ENCODE measurements at places on chromosomes 1 and 21.

DNA sequence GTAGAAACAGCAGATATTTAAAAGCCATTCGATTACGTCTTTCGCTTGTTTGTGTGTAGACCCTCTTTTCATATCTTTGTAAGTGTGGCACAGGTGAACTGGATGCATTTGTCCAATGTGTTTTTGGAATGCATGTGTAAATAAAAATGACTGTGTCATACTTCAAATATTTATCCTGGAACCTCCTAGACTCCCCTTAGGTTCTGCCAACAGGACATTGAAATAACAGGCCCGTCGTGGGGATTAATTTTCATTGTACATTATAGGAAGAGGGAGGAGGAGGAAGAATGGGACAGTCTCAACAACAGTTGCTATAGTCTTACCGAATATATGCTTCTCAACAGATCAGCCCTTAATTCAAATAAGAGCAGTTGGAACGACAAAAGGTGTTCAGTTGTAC lies 95.8 kb downstream of the PRKAB2 start:
- no peak for DNase-seq

GRCh38 chr1:168227620-168228019 lies 1.8 kb downstream of the SFT2D2 start:
- no peak for DNase-seq

- DNase-seq: no peak
These were observed 149.7 kb downstream of the LYPLAL1 start for GRCh38 chr1:219323426-219323825.

DNA sequence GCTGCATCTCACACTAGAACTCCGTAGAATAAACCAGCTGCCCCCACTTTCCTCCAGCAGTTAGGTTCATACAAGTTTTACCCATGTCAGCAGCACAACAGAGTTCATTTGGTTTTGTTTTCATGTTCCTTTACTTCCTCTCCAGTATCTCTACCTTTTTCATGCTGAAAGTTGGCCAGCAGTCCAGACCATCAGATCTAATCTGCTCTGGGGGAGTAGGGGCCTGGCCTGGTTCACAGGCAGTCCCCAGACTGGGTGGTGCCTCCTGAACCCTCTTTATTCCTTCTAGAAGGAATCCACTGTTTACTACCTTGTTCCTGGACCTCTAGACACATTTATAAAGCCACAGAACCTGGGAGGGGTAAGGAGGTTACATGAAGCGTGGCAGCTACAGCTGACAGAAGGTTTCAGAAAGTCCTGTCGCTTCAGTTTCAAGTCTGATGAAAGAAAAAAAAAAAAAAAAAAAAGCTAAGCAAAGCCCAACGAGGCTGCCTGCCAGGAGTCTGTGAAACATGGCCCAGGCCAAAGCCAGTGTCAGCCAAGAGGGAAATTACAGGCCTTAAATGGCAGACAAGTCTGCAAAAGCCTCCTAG lies 184.6 kb upstream of the JUN start:
- no peak for DNase-seq

- DNase-seq: no peak
These were observed 426.3 kb downstream of the AGBL4 start for GRCh38 chr1:49597436-49597835.

DNA sequence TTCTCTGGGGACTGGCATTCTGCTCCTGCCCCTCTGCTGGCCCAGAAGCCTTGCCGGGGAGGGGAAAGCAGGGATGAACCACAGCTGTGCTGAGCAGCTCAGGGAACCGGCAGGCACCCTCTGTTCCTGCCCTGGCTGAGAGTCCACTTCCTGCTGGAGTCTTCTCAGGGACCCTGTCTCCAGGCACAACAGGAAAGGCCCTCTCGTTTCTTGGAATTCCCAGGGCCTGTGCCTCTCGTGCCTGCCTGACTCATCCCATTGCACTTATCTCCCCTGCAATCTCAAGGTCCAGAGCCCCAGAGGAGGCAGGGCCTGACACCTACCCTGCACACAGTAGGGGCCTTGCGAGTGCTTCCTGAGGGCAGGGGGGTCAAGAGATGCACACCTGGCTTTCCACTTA lies 1.1 kb upstream of the EDN2 start:
- no peak for DNase-seq

DNA sequence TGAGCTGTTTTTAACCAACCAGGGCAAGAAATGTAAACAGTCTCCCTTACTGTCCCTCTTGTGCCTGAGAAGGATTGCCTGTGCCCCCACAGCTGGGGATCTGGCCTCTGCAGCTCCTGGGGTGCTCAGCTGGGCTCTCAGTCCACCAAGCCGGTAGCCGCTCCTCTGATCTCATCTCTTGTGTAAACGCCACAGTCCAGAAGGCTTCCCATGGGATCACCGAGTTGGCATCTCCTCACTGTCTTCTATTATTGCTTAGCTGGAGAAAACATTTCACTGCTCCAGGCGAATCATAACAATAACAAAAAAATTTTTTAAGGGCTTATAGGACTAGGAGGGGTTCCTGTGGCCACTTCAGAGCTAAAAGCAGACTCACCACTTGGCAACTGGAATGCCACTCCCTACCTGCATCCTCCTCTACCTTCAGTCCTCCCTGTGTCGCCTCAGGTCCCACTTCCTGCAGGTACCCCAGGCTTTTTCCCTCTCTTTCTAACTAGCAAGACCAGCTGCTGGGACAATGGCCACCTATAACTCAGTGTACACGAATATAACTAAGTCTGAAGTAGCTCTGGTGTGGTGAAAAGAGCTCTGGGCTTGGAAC lies 75.8 kb downstream of the ATP1A1 start:
- no peak for DNase-seq

DNA sequence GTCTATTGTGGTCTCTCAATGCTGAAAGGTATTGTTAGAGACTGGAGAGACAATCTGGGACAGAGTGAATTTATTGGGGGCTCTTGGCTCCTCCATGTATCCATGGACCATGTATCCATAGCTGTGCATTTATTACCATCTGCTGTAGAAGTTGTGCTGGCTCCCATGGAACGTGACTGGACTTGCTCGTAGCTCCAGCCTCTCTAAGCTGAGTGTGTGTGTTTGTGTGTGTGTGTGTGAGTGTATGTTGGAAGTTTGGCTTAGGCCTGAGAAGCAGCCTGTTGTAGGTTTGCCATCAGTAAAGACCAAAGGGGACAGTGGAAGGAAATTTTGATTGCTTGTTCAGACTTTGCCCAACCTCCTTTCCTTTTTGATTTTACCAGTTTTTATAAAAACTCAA lies 105.7 kb upstream of the USP24 start:
- no peak for DNase-seq

- DNase-seq: no peak
These were observed 272.5 kb upstream of the LRRC7 start for GRCh38 chr1:69295265-69295664.

DNA sequence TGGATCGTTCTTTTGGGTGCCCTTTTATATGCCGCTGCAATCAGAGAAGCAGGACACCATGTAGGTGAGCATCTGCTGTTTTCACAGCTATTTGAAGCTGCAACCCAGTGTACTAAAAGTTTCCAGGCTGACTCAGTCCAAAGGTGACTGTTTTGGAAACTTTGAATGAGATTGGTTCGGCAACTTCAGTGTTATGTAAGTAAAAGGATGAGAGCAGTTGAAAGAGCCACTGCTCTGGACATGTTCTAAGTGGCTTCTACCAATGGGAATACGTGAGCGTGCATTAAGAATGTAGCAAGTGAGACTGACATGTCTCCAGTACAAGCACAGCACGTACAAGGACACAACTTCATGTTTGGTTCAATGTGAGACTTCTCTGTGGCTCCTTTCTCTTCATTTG lies 55.6 kb downstream of the DDR2 start:
- no peak for DNase-seq

DNA sequence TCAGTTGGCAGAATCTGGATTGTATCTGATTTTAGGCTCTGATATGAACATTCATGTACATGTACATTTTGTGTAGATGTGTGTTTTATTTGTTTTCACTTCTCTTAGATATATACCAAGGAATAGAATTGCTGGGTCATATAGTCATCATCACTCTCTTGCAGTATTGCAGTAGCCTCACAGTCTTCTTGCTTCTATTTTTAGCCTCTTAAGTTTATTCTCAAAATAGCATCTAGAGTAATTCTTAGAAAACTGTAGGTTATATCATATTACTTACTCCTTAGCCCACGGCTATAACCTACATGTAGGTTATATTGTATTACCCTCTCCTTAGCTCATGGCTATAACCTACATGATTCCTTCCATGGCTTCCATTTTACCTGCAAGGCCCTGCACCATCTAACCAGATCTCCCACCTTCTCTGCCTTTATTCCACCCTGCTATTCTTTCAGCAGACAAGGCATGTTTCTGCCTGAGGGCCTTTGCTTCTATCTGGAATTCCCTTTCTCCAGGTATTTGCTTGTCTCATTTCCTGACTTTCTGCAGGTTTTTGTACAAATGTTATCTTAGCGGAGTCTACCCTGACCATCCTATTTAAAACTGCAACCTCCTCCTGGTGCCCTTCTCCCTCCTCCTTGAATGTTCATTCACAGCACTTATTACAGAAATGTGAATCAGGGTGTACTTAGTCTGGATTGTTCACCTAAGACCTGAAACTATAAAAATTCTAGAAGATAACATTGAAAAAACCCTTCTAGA lies 109.0 kb upstream of the ETV3 start:
- DNase-seq: no peak

GRCh38 chr1:208639382-208639781 lies 395.2 kb upstream of the PLXNA2 start:
- no peak for DNase-seq

GRCh38 chr21:45306832-45307571 lies 19.3 kb upstream of the POFUT2 start:
- DNase-seq: no peak

DNA sequence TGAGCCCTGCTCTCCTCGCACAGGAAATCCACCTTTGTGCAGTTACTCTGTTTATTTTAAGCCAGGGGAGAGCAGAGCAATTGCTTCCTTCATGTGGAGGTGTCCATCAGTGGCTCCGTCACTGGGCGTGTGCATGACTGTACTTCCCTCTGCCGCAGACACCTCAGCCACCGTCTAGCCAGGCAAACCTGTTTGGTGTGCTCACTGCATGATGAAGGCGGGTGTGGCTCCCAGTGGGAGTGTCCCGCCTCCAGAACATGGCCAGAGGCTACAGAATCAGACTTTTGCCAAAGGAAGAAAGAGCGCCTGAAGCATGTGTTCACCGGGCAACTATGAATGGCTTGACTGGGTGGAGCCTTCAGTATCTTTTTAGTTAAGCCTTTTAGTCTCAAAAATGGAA lies 26.1 kb upstream of the LAMC2 start:
- no peak for DNase-seq

- no peak for DNase-seq
These were observed 6.5 kb upstream of the MATN1 start for GRCh38 chr1:30729901-30730300.

- DNase-seq: no peak
These were observed 491.0 kb downstream of the MATN1 start for GRCh38 chr1:30232288-30232899.

- DNase-seq: no peak
These were observed 28.5 kb downstream of the RASSF5 start for GRCh38 chr1:206535853-206536188.

DNA sequence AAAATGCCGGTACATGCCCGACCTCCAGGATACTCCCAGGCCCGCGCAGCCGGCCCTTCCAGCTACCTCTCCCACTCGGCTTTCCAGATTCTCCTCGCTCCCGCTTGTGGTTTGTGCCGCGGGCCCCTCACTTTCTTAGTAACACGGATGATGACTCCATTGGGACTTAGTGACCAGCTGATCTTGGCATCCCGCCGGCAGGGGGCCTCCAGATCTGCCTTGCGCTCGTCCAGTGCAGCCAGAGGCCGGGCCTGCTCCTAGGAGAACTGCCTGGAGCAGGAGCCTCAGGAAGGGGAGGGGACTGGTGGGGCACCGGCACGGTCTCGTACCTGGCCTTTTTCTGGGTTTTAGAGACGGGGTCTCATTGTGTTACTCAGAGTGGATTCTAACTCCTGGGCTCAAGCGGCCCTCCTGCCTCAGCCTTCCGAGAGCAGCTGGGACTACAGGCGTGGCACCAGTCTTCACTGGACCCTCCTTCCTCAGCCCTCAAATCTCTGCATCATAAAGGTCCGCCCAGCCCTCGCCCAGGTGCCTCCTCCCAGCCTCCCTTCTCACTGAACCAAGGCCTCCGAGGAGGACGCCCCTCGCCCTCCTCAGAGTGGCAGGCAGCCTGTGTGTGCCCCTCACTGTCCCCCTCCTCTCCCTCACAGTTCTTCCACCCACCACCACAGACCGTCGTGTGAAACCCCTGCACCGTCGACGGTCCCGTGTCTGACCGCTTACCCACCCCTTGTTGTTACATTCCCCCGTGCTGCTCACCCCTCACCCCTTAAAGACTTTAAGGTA lies 78.6 kb downstream of the SLC25A24 start:
- DNase-seq: no peak

GRCh38 chr1:226875641-226876295 lies 5.4 kb downstream of the PSEN2 start:
- no peak for DNase-seq

DNA sequence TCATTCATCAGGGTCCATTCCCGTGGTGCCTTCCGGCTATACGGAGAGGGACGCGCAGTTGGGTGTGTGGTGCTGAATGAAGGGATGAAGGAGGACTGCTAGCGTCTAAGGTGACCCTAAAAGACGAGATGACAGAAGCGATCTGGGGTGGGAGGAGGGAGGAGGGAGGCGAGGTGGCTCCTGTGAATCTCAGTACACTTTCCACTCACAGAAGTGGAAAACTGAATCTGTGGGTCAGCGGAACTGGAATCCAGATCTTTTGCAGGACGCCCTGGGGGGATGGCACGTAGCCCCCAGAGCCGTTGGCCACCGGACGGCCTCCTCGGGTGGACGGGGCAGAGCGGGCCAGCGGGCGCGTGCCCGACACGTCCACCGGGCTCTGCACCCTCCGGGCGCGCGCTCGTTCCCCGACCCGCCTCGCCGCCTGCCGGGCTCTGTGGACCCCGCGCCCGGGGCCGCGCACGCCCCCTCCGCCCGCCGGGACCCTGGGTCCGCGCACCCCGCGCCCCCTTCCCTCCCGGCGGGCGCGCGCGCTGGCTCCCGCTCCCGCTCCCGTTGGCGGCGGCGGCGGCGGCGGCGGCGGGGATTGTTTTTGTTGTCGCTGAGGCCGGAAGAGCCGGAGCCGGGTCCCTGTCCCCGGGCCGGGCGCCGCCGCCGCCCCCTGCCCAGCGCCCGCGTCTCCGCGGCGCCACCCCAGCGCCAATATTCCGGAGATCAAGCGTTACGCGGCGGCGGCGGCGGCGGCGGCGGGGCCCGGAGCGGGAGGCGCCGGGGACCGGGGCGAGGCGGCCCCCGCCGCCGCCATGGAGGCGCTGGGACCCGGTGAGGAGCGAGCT lies at the start of gene AGO4:
TSS of gene AGO4 (plus strand) at position 403 of the 836 bp plus-strand sequence. CDS start at position 804, 401 bp downstream.
- no peak for DNase-seq

GRCh38 chr1:64892576-64893573 lies 73.5 kb downstream of the JAK1 start:
- DNase-seq: no peak

All from activated CD4-positive, CD25-positive, alpha-beta regulatory T cell (primary cell).